Kasumi-1 (cell line): ENCODE measurements at places on chromosomes 11 and 22.

- DNase-seq = no peak
These were observed 48.1 kb upstream of the ME3 start for GRCh38 chr11:86720546-86720945.

DNA sequence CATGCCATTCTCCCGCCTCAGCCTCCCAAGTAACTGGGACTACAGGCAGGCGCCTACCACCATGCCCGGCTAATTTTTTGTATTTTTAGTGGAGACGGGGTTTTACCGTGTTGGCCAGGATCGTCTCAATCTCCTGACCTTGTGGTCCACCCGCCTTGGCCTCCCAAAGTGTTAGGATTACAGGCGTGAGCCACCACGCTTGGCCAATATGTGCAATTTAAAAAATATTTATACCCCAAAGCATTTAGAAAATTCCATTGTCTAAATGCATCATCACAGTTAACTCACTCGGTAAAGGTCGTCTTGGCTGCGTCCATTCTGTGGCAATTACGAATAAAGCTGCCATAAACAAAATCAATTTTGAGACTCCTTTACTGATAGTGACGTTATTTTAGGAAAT, 36.2 kb downstream of the EP300 start:
- no peak for DNase-seq

GRCh38 chr11:94676814-94677213, 91.3 kb upstream of the AMOTL1 start:
- no peak for DNase-seq

DNA sequence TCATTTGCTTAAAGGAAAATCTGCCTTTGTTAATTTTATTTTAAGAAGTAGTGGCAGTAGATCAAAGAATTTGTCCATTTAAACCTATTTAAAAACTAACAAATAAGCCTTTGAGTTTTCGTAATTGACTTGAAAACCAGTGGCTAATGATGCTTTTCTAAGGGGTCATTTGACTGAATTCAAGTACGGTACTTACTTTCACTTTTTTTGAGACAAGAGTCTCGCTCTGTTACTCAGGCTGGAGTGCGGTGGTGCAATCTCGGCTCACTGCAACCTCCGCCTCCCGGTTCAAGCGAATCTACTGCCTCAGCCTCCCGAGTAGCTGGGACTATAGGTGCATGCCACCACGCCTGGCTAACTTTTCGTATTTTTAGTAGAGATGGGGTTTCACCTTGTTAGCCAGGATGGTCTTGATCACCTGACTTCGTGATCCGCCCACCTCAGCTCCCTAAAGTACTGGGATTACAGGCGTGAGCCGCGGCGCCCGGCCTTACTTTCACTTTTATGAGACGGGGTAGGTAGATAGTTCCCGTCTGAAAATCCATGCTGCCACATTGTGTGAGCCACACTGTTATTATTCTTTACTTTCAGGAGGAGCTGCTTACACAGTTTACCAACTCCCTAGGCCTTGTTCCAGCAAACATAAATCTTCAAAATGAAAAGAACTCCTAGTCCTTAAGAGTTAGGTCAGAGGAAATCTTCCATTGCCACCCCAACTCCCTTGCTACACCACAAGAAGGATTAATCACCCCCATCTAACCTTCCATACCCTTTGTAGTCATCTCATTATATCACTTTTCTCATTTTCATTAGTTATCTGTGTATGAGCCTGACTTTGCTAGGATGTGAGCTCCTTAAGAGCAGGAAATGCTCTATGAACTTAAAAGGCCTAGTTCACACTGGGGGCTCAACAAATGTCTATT, 926.6 kb upstream of the CCDC90B start:
- no peak for DNase-seq

- no peak for DNase-seq
These were observed 20.6 kb downstream of the MRGPRG start for GRCh38 chr11:3197878-3198528.

- no peak for DNase-seq
These were observed 62.9 kb upstream of the CARD18 start for GRCh38 chr11:105202422-105202821.
